Neural crest cell (in vitro differentiated cells): ENCODE measurements at places on chromosomes 12 and 14. TPM values are rescaled to one million over a fixed set of nuclear protein-coding genes. Genes with fewer than 3 reads are reported as not detected.

- peak overlapping the region; percentile 96 for H3K27ac ChIP-seq
- H3K4me3 ChIP-seq = peak overlapping the region; percentile 95
- no peaks in the 10 kb centered on the region for H3K27me3 ChIP-seq
- H3K36me3 ChIP-seq = peaks cover 4% of the 10 kb centered on the region
- no peak for DNase-seq
- H3K4me1 ChIP-seq = peaks cover 25% of the 10 kb centered on the region
These were observed 612 bp upstream of the SLC25A3 start for GRCh38 chr12:98592825-98593322.

Gene TAS2R13
- 1.0 and 1.1 TPM in 2 replicates for total RNA-seq

GRCh38 chr12:27534060-27534764 is 10.2 kb downstream of the PPFIBP1 start:
- H3K27ac ChIP-seq = peak overlapping the region; percentile 7
- H3K4me3 ChIP-seq = no peak overlapping the region
- H3K36me3 ChIP-seq = peaks cover 20% of the 10 kb centered on the region
- no peak for DNase-seq
- H3K27me3 ChIP-seq = no peaks in the 10 kb centered on the region

DNA sequence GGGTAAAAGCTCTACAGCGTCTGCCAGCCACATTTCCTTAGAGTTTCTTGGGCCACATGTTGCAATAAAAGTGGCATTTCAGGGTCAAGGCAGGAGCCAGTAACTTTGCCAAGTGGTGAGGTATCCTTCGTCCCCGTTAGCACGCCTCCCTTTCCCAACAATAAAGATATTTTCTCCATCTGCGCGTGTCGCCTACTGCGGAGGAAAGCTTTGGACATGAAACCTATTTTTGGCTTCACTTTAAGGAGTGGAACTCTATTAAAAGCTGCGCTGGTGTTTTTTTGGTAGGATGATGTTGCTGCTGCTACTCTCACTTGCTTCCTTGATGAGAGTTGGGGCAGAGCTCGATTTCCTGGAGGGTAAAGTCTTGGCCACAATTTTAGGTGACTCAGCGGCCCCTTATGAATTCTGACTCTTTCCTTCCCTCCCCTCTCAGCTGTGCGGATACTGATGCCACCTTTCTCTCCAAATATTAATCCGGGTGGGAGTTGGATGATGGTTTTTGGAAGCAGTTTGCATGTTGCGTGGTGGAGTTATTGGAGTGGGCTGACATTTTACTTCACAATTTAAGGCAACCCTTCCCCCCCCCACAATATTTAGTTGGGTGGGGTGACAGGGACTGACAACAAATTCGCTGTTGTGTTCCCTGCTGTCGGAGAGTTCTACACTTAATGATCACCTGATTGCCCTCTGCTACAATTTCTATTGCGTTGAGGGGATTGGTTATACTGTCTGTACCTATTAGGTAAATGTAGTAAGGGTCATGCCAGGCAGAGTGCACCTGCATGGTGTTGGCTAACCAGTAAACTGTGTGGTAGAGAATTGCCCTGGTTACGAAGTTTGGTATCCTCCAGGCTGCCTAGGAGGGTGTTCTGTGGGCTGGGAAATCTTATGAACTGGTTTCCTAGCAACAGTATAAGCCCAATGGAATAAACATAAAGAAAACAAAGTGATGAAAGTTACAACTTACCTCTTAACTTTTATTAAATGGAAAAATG is 1.1 kb downstream of the CCDC91 start:
- H3K27ac ChIP-seq = peak overlapping the region; percentile 88
- peaks cover 20% of the 10 kb centered on the region for H3K4me1 ChIP-seq
- DNase-seq = no peak
- peak overlapping the region; percentile 92 for H3K4me3 ChIP-seq

GRCh38 chr12:79558924-79559469 is 131.8 kb downstream of the PAWR start:
- peaks cover 8% of the 10 kb centered on the region for H3K4me1 ChIP-seq
- H3K36me3 ChIP-seq = peaks cover 21% of the 10 kb centered on the region
- no peak overlapping the region for H3K4me3 ChIP-seq
- no peak for DNase-seq
- no peaks in the 10 kb centered on the region for H3K27me3 ChIP-seq
- H3K27ac ChIP-seq = peak overlapping the region; percentile 31

- H3K36me3 ChIP-seq = no peaks in the 10 kb centered on the region
- no peaks in the 10 kb centered on the region for H3K4me1 ChIP-seq
- no peak overlapping the region for H3K4me3 ChIP-seq
- H3K27me3 ChIP-seq = peaks cover under 1% of the 10 kb centered on the region
- DNase-seq = no peak
These were observed 35.1 kb downstream of the EIF2S3B start for GRCh38 chr12:10540776-10541205.

DNA sequence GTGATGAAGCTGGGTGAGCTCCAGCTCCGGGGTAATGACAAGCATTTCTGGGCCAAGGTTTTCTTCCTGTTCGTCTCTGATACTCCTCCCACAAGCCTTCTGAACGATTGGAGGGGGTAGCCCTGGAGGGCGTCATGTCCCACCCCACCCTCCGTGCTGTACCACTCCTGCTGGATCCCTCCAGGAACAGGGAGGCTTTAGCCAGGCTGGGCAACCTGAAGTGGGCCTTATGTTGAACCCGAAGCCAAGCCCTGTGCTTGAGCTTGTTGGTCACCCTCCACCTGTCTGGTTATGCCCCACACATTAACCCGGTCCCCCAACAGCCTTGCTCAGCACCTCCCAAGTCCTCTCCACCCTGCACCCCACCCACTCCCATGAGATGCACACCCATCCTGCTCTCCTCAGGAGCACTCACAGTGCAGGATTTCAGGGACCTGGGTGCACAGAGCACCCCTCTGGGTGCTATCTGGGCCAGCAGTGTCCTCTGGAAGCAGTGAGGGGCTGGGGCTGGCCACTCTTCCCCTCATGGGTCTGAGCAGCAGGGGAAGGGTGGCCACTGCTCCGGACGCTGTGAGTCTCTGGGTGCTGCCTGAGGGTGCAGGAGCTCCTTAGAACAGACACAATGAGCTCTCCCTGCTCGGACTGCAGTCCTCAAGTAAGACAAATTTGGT is 6.8 kb upstream of the KRT83 start:
- H3K4me3 ChIP-seq = no peak overlapping the region
- H3K27me3 ChIP-seq = peaks cover 29% of the 10 kb centered on the region
- H3K27ac ChIP-seq = no peak overlapping the region
- no peaks in the 10 kb centered on the region for H3K4me1 ChIP-seq
- no peak for DNase-seq

DNA sequence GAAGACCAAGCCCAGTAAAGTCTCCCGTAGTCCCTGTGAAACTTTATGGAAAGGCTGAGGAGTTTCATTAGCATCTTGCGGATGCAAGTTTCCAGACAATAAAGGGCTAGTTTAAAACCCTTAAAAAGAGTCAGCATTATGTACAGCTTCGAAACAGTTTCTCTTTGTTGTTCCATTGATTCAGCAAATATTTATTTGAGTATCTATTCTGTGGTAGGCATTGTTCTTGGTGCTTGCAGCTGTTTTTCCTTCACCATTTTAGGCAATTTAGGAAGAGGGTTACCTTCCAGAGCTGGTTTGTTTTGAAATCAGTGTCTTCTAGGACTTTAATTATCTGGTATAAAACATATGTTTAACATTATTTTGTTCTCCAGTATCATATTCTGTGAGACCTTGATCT is 1.5 kb downstream of the SLIRP start:
- H3K4me1 ChIP-seq = peaks cover 39% of the 10 kb centered on the region
- H3K27ac ChIP-seq = no peak overlapping the region
- no peak for DNase-seq
- H3K4me3 ChIP-seq = peak overlapping the region; percentile 92

Gene IAPP
- total RNA-seq = 0.28 TPM in 1 of 2 replicates, not detected in the other

DNA sequence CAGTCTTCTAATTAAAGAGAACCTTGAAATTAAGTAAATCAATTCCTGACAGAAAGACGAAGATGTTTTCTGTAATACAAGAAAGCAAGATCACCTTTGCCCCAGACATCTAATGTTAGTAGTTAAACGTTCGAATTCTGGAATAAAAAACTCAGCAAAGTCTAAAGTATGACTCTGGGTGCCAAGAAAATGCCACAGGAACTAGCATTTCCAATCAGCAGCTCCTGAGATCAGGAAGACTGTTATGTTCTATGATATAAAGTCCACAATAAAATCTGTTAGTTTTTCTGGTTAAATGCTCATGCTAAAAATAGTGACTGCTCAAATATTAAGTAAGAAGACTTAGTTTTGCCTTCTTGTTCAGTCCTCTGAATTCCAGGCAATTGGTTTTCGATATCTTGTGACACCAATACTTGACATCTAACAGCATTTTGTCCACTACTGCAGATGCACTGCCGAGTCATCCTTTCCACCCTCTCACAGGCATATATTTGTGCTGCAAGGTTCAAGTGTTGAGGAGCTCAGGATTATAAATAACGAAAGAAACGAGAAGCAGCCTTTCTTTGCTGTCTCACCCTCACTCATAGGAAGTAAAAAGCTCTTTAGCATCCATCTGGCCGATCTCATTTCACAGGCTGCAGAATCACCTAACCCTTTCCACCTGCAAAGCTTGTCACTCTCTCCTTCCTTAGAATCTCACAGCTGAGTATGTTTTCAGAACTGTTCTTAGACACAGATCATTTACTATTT is 32.0 kb downstream of the SSH1 start:
- no peaks in the 10 kb centered on the region for H3K27me3 ChIP-seq
- H3K27ac ChIP-seq = peak overlapping the region; percentile 76
- peaks cover 2% of the 10 kb centered on the region for H3K36me3 ChIP-seq
- no peak for DNase-seq

- no peaks in the 10 kb centered on the region for H3K36me3 ChIP-seq
- H3K27ac ChIP-seq = no peak overlapping the region
- H3K27me3 ChIP-seq = no peaks in the 10 kb centered on the region
- H3K4me3 ChIP-seq = no peak overlapping the region
These were observed 19.7 kb upstream of the FGD4 start for GRCh38 chr12:32379667-32380066.

GRCh38 chr12:83980398-83980797 is 932.2 kb downstream of the SLC6A15 start:
- no peak for DNase-seq
- H3K4me3 ChIP-seq = no peak overlapping the region
- no peaks in the 10 kb centered on the region for H3K36me3 ChIP-seq
- no peaks in the 10 kb centered on the region for H3K27me3 ChIP-seq

Gene NAA30
- 15.7 and 17.0 TPM in 2 replicates for total RNA-seq

Gene IL22
- total RNA-seq = not detected in 2 replicates

DNA sequence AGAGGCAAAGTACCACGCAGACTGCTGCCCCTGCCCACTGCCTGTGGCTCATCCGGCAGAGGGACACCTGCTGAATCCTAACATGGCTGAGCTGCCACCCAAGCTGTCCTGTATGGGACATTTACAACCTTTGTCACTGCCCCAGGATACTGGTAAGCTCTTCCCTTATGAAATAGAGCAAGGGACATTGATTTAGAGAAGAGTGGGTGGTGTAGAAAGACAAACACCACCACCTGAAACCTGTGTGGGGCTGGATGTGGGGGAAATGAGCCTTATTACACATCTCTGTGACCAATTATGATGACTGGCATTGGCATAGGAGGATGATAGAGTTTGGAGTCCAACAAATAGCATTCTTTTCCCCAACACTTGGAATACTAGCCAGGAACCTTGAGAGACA is 81.2 kb upstream of the GZMB start:
- no peak overlapping the region for H3K4me3 ChIP-seq
- no peak for DNase-seq
- H3K27ac ChIP-seq = no peak overlapping the region
- H3K36me3 ChIP-seq = no peaks in the 10 kb centered on the region
- peaks cover 19% of the 10 kb centered on the region for H3K27me3 ChIP-seq

Gene ALDH1L2
- 4.0 and 4.2 TPM in 2 replicates for total RNA-seq

Gene GPR135
- total RNA-seq = 3.3 and 3.5 TPM in 2 replicates

DNA sequence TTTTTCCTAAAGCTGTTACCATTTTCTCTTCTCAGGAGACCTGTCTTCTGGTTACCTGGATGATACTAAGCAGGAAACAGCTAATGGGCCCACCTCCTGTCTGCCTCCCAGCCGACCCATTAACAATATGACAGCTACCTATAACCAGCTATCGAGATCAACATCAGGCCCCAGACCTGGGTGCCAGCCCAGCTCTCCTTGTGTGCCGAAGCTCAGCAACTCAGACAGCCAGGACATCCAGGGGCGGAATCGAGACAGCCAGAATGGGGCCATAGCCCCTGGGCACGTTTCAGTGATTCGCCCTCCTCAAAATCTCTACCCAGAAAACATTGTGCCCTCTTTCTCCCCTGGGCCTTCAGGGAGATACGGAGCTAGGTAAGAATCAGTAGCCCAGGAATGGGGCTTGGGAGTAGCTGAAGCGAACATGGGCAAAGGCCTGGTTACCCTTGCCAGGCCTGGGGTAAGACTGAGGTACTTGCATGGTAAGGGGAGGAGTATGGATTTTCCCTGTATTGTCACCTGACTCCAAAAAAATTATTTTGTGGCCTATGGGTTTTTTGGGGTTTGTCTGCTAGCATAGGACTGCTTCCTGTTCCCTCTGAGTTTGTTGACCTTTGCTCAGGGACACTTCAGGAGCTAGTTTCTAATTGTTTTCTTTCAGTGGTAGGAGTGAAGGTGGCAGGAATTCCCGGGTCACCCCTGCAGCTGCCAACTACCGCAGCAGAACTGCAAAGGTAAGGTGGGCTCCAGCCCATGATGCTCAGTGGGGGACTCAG is 26.6 kb downstream of the TRAFD1 start:
- H3K27me3 ChIP-seq = no peaks in the 10 kb centered on the region
- H3K36me3 ChIP-seq = peaks cover 51% of the 10 kb centered on the region
- no peak for DNase-seq
- peak overlapping the region; percentile 22 for H3K27ac ChIP-seq
- H3K4me3 ChIP-seq = no peak overlapping the region

GRCh38 chr14:22448035-22448904 is 140.8 kb downstream of the DAD1 start:
- peaks cover 14% of the 10 kb centered on the region for H3K4me1 ChIP-seq
- peak overlapping the region; percentile 78 for H3K27ac ChIP-seq
- no peak for DNase-seq

DNA sequence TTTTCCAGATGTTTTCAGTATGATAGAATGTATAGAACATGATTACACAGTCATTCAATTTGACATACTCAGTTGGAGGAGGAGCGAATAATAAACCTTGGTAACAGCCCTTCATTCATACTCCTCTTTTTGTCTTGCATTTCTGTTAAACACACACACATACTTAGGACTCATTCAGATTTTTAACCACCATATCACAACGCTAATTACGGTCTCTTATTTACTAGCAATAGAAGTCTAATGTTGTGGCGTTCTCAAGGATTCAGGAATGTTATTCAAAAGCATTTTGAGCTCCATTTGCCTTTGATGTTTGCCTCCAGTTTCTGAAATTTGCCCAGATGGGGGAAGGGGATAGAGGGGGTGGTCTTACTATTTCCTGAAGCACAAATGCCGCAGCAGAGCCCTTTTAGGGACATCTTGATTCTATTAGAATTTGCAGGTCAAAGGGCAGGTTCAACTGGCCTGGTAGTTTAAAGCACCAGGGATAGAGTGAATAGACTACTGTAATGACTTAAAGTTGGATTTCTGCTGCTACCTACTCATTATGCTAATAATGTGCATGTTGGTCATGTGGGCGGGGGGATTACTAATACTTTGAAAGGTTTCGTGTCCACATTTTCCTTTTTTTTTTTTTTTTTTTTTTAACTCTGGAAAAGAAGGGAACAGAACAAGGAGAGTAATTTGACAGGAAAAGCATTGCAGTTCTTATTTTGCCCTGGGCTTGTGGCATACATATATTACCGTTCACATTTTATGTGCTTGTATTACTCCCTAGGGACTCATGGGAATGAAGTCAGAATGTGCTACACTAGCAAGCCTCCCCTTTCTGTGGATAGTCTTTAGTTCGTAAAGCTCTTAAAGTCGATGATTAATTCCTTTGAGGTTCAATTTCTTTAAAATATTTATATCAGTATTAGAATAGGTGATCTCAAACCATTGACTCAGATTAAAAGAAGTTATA is 226.8 kb downstream of the FBXL14 start:
- H3K27ac ChIP-seq = peak overlapping the region; percentile 97
- H3K4me3 ChIP-seq = peak overlapping the region; percentile 78
- H3K27me3 ChIP-seq = no peaks in the 10 kb centered on the region
- DNase-seq = peak; percentile 30
